Spinal cord (tissue), 10 donors: ENCODE measurements at places on chromosomes 7 and 10.

DNA sequence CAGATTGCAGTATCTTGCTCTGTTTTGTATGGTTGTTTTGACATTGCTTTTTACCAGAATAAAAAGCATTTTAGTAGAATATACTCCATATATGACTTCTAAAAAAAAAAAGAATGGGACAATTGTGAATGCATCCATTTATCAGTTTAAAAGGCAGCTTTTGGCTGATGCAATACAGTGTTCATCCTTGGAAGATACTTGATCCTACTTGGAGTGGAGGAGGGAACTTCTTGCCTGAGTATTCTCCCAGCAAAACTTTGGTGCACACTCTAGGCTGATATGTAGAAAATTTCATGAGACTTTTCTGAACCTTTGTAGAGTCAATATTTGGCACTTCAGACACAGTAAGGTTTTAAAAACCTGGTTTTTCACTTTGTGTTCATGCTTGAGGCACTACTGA is 40.2 kb downstream of the WDR11 start:
- DNase-seq = no peak

DNA sequence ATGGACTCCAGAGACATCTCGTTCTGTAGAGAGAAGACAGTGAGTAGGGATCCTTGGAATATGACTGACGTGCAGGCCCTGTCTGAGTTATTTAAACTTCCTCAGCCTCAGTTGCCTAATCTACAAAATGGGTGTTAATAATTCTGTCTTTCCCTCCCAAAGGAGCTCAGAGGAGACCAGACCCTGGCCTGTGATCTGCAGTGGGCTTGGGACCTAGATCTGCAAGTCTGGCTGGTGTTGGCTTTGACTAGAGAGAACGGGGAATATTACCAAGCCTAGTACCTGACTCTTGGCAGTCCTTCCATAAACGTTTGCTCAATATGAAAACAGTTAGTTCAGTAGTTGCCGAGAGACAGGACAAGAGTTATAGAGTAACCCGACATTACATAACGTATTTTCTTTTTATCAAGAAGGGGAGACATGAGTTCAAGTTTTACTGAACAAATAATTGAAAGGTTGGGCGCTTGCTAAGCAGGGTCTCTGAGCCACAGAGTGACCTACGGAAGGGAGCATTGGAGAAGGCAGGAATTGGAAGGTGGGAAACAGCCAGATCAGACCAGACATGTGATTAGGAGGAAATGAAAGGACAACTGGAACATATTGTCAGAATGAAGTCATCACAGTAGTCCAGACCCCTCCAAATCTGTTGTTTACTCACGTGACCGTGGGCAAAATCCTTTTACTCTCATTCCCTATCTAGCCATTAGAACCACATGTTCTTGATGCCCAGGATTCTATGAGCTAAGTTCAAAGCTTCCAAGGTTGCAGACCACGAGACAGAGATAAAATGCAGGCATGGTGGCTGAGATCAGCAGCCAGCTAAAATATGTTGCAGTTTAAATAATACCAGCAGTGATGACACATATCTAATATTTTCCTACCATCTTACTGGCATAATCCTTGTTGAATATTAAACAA is 10.9 kb upstream of the CYP3A4 start:
- DNase-seq = no peak

- DNase-seq = no peak
Measured at GRCh38 chr7:118855290-118855689, 630.8 kb downstream of the ANKRD7 start.

DNA sequence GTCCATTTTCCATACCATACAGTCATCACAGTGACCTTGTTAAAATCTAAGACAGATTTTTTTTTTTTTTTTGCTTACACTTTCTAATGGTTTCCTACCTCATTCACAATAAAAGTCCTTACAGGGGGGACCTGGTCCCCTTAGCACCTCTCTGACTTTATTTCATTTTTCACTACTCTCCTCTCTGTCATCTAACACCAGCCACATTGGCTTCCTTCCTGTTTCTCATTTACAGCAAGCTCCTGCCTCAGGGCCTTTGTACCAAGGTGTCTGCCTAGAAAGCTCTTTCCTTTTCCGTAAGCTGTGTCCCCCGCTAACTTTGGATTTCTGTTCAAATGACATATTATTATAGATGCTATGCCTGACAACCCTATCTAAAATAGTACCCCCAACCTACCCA is 27.7 kb downstream of the CC2D2B start:
- no peak for DNase-seq

DNA sequence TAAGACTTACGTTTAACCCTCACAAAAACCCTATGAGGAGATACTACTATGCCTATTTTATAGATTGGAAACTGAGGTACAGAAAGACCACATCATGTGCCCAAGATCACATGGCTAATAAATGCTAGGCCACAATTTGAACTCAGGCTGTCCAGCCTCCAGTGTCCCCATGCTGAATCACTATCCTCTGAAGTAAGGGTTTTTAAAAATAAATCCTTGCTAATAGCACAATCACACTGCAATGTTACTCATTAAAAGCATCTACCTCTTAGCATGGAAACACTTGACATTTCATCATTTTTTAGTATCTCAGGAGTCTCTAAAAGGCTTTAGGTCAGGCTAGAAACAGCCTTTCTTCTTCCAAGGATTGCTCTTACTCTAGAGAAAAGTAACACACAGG is 50.0 kb upstream of the PPP1R3C start:
- no peak for DNase-seq

DNA sequence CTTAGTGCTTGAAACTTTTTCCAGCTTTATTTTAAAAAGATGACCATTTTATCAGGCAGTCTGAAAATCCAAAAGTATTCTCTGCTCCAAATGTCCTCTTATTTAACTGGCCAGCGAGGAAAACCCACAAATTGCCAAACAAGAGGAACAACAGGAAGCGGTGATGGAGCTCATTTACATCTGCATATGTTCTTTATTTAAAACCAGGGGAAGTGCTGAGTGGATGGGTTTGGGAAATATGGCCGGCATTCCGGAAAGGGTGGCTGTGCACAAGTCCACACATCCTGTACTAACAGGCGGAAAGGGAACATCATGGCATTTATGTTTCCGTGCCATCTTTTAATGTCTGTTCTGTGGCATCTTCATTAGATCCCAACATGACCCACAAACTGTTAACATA is 974.5 kb downstream of the LRMDA start:
- DNase-seq = no peak

GRCh38 chr10:5168897-5169420 is 16.0 kb downstream of the AKR1C8 start:
- DNase-seq = no peak
